ENCODE measurements at places on chromosomes 2 and 18.

DNA sequence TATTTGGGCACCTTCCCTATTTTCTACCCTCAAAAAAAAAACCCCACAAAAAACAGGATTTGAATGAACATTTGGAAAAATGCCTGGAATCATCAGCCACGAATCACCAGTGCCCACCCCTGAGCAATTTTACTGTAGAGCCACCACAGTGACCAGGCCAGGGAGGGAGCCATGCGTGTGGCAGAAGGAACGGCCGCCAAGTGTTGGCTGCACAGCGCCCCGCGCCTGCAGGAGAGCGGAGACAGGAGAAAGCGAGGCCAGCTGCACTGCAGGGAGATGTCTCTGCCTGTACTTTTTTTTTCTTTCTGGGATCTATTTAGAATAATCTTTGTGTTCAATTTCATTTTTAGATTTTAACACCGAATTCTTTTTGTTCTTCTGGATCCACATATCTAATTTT is 269.3 kb upstream of the RAB12 start:
- DNase-seq, result no peak

- no peak for DNase-seq
Measured at GRCh38 chr18:7579176-7579917, 12.2 kb downstream of the PTPRM start.

DNA sequence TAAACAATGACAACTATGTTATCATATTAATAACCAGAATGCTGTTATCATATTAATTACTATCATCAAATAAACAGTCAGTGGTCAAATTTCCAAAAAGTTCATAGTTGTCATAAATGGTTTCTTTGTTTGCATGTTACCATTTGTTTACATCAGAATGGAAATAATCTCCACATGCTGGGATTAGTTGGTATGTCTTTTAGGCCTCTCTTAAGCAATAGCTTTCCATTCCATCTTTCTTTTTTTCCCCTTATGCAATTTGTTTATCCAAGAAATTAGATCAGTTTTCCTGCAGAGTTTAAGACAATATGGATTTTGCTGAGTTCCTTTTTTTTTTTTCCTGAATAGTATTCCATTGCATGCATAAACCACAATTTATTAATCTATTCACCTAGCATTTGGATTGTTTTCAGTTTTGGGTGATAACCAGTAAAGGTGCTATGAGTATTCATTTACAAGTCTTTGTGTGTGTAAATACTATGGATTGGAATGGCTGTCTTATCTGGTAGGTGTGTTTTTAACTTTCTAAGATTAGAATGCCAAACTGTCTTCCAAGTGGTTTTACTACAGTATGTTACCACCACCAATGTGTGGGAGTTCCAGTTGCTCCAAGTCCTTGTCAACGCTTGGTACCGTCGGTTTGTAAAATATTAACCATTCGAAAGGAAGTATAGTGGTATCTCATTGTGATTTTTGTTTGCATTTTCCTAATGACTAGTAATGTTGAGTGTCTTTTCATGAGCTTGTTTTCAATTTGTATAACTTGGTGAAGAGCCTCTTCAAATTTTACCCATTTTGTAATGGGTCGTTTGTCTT is 33.3 kb upstream of the TXNDC2 start:
- DNase-seq, result peak; percentile 33

GRCh38 chr18:34734056-34734455 is 24.0 kb downstream of the DTNA start:
- DNase-seq, result no peak

DNA sequence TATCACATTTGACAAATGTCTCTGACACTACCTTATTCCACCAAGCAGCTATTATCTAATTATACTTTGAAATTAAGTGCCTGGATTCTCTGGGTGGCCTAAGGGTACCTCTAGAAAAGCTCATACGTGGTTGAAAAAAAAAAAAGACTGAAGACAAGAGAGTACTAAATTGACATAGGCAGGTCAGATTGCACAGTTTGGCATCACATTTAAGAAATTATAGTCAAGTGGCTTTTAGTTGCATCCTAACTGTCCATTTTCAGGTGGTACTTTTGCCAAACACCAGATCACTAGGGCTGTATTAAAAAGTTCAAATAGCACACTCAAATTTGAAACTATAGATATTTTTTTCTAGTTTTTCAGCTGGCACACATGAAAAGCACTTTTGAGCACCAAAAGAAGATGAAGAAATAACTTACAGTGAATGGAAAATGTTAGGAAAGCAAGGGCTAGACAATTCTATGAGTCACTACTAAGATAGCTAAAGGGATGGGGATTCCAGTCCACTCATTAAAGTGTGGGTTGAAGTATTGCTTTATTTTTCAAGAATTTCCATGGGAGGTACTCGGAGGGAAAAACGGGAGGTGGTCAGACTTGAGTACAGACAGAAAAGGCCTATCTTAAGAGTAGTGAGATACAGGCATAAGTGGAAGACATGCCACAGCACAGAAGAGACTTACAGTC is 106.5 kb upstream of the COL5A2 start:
- no peak for DNase-seq

GRCh38 chr18:3624935-3625741 is 175.2 kb downstream of the TGIF1 start:
- DNase-seq, result peak; percentile 90

DNA sequence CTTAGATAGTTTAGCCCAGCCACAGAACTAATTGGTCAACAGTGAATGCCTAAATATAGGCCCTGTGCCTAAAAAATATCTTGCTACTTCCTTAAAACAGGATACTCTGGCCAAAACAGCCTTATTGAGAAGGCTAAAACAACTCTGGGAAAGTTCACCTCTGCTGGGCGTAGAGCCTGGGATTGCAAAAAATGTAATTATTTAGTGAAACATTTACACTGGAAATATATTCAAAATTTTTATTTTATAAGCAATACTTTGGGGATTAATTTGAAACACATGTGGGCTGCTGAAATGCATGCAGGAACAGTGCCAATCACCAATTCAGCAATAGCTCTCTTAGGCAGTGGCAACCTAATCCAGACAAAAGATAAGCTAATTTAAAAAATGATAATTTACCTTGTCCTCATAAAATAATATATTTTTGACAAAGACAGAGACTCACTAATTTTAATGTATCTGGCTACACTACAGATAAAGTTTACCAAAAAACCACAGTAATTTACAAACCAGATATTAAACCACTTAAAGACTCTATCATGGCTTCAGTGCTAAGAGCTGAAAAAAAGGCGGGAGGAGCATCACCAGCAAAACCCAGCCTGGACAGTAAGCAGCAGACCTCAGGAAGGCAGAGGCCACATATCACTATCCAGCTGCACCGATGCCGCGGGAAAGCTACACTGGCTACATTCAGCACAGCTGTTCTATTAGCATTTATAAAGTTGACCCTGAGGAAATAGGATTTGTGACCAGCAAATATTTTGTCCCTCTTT is 18.5 kb downstream of the TRAK2 start:
- DNase-seq, result peak; percentile 88

- DNase-seq, result no peak
Measured at GRCh38 chr2:237393523-237393922, 20.4 kb downstream of the COL6A3 start.

- DNase-seq, result no peak
Measured at GRCh38 chr18:42401131-42401673, 446.2 kb downstream of the PIK3C3 start.

DNA sequence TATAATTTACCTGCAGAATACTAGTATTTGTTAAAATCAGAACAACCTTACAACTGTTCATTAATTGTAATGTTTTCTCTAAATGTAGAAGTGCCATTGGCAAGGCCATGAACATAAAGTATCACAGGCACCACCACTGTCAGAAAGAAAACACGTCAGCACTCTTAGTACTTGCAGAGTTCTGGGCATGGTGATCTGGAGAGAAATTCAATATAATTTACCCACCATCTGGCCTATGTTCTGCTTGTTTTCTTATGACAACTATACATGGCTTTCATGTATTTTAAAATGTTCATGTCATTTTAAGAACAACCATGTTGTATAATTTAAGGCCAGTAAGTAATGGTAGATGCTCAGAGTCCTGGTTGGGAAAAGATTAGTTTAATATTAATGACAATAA is 114.2 kb upstream of the SULT1C3 start:
- DNase-seq, result no peak

GRCh38 chr2:242020196-242021004 is 150.9 kb downstream of the RTP5 start:
- DNase-seq, result no peak

DNA sequence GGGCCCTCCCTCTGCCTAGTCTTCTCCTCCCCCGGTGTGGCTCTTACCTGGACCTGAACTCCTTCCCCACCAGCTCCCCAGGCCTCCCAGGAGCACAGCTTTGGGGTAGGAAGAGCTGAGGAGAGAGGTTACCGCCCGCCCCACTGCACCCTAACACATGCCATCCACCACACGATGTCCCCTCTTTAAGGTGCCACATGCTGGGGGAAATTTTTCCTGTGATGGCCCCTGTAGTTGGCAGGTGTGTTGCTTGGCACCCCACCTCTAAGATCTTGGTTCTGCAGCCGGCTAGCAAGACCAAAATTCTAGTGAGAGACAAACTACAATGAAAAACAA is 6.9 kb upstream of the TEX261 start:
- DNase-seq, result no peak

DNA sequence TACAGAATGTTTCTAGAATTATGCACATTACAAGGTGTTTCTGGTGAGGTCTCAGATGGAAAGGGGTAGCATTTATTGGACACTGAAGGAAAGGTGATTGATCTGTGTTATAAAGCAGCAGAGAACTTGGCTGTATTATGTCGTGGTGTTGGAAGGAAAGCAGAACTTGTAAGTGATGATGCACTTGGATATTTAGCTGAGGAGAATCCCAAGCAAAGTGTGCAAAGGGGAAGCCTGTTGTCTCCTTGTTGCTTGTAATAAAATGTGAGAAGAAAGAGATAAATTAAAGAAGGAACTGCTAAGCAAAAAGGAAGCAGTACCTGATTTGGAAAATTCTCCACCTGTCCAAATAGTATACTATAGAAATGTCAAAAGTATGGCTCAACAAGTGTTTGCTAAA is 12.2 kb upstream of the SCYGR5 start:
- DNase-seq, result no peak

- no peak for DNase-seq
Measured at GRCh38 chr2:36399050-36399449, 43.5 kb downstream of the CRIM1 start.

- no peak for DNase-seq
Measured at GRCh38 chr2:197377670-197378069, 57.2 kb downstream of the SF3B1 start.

DNA sequence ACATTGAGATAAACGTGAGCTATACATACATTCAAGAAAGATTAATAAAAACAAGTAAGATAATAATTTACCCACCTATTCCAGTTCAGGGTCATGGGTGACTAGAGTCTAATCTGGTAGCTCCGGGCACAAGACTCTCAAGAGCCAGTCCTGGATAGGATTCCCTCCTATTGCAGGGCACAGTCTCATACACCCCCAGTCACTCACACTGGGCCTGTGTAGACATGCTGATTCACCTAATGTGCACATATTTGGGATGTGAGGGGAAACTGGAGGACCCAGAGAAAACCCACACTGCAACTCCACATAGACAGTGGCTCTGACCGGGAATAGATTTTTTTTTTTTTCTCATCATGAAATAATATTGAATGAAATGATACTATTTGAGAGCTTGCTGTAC is 81.5 kb upstream of the THUMPD2 start:
- no peak for DNase-seq

GRCh38 chr2:56510610-56511009 is 326.8 kb downstream of the CCDC85A start:
- no peak for DNase-seq

DNA sequence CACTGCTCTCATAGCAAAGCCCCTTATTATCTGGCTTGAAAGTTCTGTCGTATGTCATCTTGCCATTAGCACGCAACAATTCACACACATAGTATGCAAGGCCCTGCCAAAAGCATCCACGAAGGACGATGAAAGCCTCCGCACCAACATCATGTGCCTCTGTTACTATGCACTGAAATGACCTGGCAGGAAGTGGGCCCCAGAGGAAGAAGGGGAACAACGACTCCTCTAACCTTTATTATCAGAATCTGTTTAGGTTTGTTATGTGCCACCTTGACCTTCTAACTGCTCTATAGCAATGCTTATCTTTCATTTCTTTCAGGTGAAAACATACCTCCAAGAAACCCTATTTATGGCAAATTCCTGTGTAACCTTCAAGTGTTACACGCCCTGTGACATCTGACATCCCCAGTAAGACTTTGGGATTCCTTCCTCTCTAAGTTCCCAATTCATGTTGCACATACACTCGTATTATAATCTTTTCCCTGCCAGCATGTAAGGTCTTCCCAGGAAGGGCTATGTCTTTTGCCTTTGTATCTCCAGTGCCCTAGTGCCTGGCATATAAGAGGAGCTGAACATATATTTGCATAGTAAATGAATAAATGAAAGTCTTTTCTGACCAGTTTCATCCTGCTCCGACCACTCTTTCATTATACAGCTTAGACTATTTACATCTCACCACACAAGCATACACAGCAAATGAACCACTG is 7.0 kb upstream of the NDUFV2 start:
- no peak for DNase-seq

DNA sequence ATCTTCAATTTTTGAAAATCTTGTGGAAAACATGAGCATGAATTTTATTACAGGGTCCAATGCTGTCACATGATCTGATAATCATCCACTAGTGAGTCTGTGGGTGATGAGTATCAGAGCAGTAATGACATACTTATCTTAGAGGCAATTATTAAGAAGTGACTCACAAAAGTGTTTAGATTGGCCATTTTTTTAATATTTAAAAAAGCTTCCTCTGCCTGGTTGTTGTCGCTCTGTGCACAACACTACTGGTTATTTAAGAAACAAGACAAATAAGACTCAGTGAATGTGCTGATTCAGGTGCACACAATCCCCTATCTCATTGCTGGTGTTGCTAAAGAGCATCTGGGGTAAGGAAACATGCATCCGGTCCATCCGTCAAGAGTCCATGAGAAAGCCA is 665.8 kb upstream of the ZEB2 start:
- no peak for DNase-seq

DNA sequence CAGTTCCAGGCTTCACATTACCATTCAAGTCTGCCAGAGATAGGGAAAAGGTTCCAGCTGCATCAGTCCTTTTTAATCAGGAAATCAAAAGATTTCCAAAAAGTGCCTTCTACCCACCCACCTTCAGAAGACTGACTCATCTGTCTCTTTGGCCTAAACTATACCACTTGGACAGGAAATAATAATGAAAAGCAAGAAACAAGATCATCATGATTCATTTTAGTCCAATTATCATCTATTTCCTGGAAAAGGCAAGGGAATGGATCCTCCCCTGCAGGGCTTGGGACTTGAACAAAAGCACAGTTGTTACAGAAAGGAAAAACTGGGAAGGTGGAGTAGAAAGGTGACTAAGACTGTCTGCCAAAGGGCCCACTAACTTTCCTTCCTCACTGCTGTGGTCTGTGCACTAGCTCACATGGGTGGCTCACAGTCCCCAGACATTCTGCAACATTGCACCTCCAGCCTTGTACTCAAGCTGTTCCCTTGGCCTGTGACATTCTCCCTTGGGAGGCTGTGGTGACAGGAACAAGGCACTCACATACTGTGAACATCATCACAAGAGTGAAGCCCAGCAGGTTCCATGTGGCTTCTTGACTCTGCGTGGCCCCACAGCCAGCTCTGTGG is 75.3 kb downstream of the VSNL1 start:
- no peak for DNase-seq
